Cardiac fibroblast (primary cell): ENCODE measurements at places on chromosomes 5 and 9.
A peak's percentile ranks its signal among the peaks of the same experiment; 100 is the strongest.

- peak; percentile 90 for DNase-seq
Observed at GRCh38 chr9:133506653-133507038, 18.1 kb downstream of the MYMK start.

GRCh38 chr9:124783830-124784229 lies 6.9 kb downstream of the OLFML2A start:
- no peak for DNase-seq

DNA sequence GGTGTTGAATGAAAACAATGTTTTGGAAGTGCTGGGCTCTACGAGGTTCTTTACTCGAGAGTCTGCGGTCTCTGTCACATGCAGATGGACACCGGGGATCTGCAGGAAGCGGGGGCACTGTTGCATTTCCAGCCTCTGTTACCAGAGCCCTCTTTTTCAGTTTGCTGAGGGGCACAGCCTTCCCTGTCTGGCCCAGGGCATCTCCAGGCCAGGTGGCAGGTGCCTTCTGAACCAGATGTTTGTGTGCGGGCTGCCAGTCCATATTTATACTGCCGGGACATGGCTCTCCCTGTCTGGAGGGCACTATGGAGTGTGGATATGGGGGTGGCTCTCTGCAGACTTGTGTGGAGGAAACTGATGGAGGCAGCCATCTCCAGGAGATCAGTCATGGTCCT lies 18.7 kb upstream of the POMT1 start:
- no peak for DNase-seq

DNA sequence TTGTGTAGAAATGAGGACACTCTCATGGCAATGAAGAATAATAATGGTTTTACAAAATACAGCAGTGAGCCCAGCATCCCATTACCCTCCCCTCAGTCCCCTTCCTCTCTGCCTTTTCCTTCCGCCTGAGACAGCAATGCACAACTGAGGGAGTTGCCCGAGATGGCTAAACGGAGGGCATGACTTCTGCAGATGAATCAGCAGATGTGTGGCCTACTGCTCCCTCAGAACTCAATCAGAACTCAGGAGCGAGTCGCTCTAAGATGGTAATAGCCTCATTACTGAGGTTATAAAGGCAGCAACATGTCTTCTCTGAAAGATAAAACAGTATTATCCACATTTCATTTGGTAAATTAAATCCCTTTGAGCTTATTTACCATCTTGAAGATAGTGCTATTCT lies 326.6 kb downstream of the ENC1 start:
- DNase-seq, result no peak
